ENCODE measurements at places on chromosomes 3 and 15.

DNA sequence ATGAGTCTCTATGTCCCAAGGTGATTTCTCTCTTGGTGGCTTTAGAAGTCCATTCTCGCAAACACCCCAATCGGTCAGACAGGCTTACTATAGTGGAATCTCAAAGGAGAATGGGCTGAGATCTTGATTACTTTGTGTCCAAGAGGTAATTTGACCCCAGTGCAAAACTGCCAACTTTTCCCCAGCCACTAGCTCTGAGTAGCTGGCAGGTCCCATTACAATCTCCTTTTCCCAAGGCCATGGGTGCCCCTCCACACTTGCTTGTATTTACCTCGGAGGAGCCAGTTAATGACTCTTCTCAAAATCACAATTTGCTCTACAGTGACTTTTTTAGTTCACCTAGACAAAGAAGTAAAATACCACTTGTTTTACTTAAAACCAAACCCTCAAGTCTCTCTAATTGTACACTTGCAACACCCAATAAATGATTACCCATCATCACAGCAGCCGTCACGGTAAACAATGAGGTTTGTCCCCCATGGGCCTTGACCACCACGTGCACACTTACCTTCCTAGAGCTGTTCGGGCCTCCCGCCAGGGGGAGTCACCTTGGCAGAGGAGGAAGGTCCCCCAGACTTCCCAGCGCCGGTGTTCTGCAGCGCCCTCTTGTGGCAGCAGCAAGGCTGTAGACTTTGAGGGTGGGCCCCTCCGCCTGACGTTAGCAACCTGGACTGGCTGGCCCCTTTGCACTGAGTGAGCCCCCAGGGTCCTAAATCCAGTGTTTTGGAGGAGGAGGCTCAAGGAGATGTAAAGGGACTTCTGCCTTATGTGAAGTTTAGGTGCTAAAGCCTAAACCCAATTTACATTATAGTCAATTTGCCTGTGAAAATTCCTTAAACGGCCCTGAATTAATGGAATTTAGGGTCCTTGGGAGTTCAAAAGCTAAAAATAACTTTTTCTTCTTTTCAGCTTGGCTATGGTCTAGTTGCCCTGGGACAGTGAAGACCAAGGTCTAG lies 18.7 kb upstream of the HDAC11 start:
- no peak for DNase-seq

DNA sequence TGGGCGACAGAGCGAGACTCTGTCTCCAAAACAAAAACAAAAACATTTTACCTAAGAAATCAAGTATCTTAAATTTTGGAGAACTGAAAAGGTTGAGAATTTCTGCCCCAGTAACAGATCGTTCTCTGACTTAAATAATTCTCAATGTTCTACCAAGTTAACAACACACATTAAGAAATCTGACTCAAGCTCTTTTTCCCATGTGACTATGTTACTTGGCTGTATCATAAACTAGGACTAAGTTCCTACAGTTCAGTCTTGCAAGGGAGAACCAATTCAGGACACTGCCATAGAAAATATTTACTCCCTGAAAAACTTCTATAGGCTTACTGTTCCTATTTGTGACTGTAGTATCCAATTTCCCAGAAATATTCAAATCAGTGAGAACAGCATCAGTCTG lies 20.9 kb upstream of the USF3 start:
- no peak for DNase-seq

GRCh38 chr3:114252954-114253353 lies 15.6 kb upstream of the ZNF80 start:
- DNase-seq: no peak

DNA sequence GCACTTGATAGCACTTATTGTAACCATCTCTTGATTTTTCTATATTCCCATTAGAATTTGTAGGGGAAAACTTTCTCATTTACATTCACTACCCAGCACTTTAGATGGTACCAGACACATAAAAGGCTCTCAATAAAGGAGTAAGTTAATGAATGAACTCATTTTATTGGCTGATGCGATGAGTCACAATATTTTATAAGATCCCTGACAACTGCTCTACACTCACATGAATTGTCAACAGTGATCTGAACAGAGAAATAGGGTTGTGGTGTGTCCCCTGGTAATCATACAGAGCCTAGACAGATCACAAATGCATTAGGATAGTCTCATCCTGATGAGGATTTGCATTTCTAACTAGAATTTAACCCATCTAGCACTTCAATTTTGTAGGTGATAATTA lies 567.6 kb upstream of the ARPP21 start:
- DNase-seq: no peak

GRCh38 chr15:39125904-39126303 lies 455.0 kb upstream of the THBS1 start:
- no peak for DNase-seq

- no peak for DNase-seq
Observed at GRCh38 chr3:17995769-17996168, 253.3 kb upstream of the TBC1D5 start.

GRCh38 chr3:167653760-167654159 lies at the start of gene WDR49:
WDR49 (minus strand) TSS chr3:167653942; CDS start chr3:167653425, 517 bp downstream.
- no peak for DNase-seq

GRCh38 chr3:82390868-82391267 lies 629.4 kb upstream of the GBE1 start:
- DNase-seq: no peak

GRCh38 chr15:31200735-31201151 lies 99.2 kb upstream of the TRPM1 start:
- no peak for DNase-seq
